ENCODE measurements at places on chromosomes 1 and 21. TPM values are rescaled to one million over a fixed set of nuclear protein-coding genes. Genes with fewer than 3 reads are reported as not detected.

Gene BRDT
- not detected for total RNA-seq

Gene ADGRL2
- total RNA-seq = 38.6 TPM

Gene HSPB7
- total RNA-seq = not detected

Gene FALEC
- total RNA-seq = not detected

Gene TNFRSF14
- 12.3 TPM for total RNA-seq

Gene BPNT1
- total RNA-seq = 11.6 TPM

Gene FAM229A
- 0.34 TPM for total RNA-seq

Gene AADACL4
- not detected for total RNA-seq
